ENCODE measurements at places on chromosomes 4 and X.

DNA sequence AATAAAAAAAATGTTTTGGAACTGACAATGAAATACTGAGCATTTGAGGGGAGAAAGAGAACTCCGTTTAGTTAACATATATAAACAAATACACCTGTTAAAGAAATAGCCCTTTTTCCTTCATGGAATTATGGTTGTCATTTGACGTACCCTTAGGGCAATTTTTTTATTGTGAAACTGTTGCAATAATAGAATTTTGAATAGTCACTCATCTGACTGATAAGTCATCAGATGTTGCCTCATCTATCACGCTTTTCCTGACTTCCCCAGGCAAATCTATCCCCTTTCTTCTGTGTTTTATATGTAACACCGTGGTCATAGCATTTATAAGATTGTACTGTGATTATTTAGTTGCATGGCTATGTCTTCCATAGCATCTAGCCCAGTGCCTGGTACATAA is 69.0 kb upstream of the HDAC8 start:
- no peak for DNase-seq

DNA sequence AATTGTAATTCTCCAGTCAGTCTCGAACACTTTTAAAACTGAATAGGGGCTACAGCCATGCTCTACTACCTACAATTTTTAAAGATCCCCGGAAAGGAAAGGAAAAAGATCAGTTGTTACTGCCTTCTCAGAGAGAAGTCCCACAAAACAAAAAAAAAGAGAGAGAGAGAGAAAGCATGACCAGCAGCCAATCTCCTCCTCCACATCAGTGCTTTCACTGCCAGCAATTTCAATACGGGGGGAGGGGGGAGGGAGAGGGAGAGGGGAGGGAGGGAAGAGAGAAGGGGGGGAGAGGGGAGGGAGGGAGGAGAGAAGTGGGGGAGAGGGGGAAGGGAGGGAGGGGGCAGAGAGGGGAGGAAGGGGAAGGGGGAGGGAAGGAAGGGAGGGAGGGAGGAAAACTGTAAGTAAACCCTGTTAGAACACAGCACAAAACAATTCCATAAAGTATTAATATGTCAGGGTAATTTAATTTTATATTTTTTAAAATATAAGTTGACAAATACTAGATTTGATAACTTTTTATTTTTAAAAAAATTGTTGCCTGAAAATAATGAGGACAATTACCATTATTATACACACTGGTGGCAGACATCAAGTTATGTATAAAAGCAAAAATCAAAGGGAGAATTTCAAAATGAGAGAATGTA is 108.0 kb downstream of the LRBA start:
- no peak for DNase-seq

DNA sequence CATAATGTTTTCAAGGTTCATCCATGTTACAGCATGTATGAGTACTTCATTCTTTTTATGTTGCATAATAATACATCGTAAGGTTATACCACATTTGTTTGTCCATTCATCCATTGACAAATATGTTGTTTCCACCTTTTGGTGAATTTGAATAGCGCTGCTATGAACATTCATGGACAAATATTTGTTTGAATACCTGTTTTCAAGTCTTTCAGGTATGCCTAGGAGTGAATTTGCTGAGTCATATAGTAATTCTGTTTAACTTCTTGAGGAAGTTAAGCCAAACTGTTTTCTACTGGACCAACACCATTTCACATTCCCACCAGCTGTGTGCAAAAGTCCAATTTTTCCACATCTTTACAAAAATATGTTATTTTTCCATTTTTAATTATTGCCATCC is 31.5 kb downstream of the IRS4 start:
- no peak for DNase-seq

DNA sequence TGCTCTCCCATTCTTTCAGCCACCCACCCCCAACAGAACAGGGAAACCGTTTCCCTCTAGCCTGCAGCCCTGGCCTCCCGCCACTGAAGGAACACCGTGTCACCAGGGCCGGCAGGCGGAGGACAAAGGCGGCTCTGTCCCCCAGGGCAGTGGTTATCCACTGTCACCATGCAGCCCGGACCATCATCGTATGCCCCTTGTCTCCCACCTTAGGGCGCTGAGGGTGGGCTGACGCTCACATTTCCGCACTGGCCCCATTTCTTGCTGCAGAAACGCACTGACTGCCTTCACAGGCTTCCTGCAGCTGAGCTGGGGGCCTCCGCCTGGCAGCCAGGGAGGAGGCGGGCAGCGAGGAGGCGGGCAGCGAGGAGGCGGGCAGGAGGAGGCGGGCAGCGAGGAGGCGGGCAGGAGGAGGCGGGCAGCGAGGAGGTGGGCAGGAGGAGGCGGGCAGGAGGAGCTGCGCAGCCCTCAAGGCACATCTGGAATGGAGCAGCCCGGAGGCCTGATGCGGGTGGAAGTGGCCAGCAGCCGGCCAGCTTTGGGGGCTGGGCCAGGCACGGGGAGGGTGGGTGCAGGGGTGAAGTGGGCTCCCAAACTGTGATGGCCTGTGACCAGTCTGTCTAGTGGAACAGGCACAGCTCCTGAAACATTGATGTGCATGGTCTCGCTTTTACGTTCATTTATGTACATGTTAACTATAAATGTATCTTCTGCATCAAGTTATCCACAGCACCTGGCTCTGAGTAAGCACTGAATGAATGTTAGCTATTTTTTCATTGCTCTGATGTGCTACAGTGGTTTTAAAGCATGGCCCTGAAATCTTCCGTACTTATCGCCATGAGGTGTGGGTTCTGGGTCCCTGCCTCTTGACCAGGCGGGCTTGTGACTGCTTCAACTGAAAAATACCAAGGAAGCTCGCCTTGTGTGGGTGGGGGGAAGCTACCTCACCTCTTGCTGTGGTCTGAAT is 20.6 kb upstream of the KIAA0232 start:
- DNase-seq = no peak

- DNase-seq = no peak
Observed at GRCh38 chr4:113700602-113701150, 60.9 kb downstream of the CAMK2D start.

- no peak for DNase-seq
Observed at GRCh38 chrX:154015581-154016264, 4.0 kb downstream of the IRAK1 start.

- DNase-seq = peak; percentile 14
Observed at GRCh38 chr4:147076179-147076578, 130.5 kb upstream of the TTC29 start.

- no peak for DNase-seq
Observed at GRCh38 chr4:126850286-126850685, 782.5 kb upstream of the INTU start.

DNA sequence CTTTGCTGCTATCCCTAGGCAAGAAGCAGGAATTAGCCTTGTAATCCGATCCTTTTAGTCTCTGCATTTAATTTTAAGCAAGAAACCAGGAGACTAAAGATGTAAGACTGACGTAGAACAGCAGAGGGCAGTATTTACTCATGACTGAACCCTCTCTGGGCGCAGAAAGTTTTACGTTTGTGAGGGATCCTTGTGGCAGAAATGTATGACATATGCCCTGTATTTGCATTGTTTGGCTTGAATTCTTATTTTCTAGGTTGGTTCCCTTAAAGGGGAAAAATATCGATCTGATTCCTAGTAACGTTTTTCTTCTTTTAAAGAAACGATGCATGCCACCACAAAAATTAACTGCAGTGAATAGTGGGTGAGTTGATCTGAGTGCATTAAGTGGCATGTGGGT is 1.3 kb upstream of the FAT4 start:
- no peak for DNase-seq

DNA sequence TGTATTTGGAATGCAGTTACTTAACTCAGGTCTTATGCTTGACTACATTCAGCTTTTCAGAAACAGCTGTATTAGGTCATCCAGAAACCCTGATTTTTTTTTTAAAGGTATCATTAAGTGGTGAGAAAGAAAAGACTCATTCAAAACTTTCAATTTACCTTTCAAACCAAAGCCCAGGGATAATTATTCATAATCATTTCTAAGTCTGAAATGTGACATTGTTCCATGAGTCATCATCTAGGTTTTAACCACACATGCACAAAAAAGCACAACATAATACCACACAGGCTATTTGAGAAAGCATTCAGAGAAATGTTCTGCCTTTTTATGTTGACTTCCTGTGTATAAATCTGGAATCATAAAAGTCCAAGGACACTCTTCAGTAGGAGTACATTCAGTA is 288.2 kb downstream of the IL1RAPL2 start:
- DNase-seq = no peak

DNA sequence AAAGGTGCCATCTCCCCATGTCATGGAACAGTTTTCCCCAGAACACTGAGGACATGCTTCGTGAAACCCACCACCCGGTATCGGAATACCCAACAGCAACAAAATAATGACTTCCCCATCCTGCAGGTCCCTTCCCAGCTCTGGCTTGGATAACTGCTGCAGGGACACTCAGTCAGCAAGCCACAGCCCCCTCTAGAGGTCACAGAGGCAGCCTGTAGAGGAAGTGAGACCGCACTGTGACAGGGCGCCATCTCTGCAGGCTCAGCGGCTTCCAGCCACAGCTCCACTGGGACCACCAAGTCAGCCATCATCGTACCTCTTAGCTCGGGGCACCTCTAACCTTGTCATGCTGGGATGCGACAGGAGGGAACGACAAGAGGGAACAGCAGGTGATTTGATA is 315.9 kb downstream of the LDB2 start:
- no peak for DNase-seq

DNA sequence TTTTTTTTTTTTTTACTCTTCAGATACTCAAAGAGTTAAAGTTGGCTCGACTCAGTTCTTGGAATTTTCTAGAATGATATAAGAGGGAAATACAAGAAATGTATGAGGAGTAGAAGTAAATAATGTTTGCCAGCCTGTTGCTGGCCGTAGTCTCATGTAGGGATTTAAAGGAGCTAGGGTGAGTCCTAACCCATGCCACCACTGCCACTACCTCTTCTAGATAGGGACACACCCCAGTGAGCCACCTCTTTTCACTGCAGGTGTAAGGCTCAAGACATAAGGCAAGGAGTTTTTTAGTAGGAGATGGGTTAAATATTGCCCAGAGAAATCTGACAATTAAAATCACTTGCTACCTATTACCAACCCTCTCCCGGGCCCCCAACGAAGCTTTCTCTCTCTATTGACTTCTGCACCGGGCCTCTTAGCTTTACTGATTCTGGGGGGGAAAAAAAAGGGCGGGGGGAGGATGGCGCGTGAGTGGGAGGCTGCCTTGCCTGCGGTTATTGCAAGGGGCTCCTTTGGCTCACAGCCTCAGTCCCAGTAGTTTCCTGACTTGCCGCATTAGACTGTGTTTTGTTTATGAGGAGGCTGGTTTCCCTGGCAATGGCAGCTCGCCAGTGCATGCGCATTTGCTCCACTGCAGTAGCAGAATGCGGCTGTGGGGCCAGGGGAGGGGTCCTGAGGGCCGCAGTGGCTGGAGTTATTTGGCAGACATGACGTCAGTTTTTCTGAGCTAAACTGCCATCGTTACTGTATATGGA is 3.0 kb downstream of the LINC00632 start:
- DNase-seq = peak; percentile 88

- DNase-seq = no peak
Observed at GRCh38 chr4:145003675-145004074, 94.3 kb downstream of the ANAPC10 start.

DNA sequence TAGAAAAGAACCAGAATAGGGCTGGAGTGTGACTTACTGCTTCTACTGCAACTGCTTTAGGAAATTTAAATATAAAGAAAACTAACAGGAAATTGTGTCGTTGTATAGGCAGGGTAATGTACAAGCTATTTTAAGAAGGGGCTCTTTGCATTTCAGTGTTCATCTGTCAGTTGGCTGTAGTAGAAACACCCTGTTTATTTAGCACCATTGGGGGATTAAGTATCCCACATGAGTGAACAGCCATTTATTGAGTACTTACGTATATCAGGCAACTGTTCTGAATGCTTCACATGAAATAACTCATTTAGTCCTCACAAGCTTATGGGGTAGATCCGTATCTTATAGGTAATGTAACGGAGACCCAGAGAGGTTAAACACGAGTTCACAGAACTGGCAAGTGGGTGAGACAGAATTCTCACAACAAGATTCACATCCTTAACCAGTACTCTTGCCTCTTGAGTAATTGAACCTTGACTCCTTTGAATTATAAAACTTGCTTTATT is 23.9 kb downstream of the STIM2 start:
- DNase-seq = no peak

- DNase-seq = no peak
Observed at GRCh38 chr4:48742412-48742811, 37.7 kb downstream of the FRYL start.

- no peak for DNase-seq
Observed at GRCh38 chrX:38575888-38576287, 14.5 kb downstream of the TSPAN7 start.

- peak; percentile 68 for DNase-seq
Observed at GRCh38 chr4:55269995-55270394, 76.0 kb upstream of the SRD5A3 start.

- no peak for DNase-seq
Observed at GRCh38 chr4:107853444-107854355, 29.0 kb downstream of the SGMS2 start.

GRCh38 chrX:136192839-136193414 is 45.6 kb downstream of the FHL1 start:
- DNase-seq = no peak

DNA sequence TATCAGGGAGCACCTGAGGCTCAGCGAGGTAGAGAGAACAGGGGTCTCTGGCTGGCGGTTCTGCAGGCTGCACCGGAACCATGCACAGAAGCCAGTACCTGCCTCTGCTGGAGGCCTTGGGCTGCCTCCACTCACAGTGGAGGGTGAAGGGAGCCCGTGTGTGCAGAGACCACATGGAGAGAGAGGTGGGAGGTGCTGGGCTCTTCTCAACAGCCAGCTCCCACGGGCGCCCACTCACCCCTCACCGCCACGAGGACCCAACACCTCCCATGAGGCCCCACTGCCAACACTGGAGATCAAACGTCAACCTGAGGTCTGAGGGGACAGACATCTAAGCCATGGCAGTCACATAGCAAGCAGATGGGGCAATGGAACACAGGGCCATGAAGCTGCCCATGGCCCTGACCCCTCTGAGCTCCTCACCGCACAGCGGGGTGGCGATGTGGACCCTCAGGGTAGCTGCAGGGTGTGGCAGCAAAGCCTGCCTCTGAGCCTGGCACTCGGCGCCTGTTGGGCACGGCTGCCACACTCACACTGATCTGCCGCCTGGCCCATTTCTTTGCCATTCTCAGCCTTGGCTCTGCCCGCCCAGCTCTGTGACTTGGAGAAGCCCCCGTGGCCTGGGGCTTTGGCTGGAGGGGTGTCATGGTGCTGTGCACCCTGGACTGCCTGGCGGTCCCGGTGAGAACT is 44.8 kb downstream of the ADRA2C start:
- DNase-seq = peak; percentile 38

DNA sequence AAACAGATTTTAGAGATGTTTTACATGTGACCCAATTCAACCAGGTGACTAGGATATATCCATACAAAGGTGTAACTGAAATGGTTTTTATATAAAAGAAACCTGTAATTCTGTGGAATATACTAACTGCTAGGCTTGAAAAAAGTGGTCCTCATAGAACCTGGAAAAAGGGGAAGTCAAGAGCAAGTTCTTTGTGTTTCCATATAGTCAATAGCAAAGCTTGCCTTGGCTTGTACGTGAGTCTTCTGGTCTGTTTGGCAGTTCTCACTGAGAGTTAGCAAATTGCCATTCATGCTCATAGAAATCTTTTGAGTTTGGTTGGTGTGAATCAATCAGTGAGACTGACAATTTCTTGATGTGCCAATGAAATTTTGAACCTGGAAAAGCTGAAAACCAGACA is 79.4 kb upstream of the SMIM10 start:
- DNase-seq = no peak

GRCh38 chr4:119478446-119479179 is 150.0 kb downstream of the PDE5A start:
- DNase-seq = no peak
